ENCODE measurements at places on chromosomes 12 and 14.

DNA sequence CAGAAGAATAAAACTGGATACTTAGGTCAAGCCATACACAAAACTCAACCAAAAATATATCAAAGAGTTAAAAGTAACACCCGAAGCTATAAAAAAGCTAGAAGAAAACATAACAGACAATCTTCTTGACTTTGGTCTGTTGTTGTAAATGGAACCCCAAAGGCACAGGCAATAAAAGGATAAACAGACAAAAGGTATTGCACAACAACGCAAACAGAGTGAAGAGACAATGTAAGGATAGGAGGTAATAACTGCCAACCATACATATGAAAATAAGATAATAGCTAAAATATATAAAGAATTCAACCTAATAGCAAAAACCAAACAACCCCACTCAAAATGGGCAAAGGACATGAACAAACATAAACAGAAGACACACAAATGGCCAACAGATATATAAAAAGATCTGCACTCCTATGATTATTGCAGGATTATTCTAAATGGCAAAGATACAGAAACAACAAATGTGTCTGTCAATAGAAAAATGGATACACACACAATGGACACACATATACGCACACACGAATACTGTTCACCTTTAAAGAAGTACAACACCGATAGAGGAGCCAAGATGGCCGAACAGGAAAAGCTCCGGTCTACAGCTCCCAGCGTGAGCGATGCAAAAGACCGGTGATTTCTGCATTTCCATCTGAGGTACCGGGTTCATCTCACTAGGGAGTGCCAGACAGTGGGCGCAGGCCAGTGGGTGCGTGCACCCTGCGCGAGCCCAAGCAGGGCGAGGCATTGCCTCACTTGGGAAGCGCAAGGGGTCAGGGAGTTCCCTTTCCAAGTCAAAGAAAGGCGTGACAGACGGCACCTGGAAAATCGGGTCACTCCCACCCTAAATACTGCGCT lies 1137.1 kb downstream of the FSCB start:
- no peak for DNase-seq

DNA sequence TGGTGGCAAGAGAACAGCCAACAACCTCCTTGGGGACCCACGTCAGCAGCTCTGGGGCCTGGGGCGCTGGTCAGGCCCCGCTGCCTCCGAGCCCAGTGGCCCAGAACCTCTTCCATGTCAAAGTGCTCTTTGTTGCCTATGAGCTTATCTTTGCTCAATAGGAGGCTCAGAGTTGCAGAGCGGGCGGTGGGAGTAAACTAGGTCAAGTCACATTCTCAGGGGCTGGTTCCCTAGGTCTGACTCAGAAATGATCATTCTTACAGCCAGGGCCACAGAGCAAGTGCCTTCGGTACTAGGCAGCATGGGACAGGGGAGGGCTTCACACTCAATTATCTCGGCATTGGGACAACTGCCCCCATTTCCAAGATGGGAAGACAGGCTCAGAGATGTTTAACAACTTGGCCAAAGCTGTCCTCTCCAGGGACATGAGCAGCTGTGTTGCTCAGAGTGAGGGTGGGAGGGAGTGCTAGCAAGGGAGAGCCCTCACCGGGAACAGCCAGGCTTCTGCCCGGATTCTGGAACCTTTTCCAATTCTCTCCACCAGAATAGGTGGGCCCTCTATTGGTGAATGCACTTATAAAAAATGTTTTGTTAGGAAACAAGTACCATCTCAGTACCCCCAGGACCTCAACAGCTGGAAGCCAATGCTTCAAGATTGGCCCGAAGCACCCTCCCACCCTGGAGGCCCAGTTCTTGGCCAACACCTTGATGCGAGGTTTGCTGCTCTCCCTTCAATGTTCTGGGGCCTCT lies 11.9 kb downstream of the SLC25A29 start:
- no peak for DNase-seq

DNA sequence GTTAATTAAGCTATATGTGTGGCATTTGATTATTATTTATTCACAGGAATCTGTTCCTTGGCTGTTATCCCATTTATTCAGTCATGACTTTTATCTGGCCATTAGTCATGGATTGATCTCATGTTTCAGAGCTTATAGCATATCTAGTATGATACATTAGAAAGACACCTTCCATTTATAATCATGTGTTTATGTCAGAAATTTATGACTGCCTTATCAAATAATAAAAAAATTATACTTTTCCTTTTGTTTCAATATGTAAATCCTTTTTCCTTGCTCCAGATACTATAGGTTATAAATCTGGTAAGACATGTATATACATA lies 248.0 kb upstream of the PDE3A start:
- DNase-seq = no peak

DNA sequence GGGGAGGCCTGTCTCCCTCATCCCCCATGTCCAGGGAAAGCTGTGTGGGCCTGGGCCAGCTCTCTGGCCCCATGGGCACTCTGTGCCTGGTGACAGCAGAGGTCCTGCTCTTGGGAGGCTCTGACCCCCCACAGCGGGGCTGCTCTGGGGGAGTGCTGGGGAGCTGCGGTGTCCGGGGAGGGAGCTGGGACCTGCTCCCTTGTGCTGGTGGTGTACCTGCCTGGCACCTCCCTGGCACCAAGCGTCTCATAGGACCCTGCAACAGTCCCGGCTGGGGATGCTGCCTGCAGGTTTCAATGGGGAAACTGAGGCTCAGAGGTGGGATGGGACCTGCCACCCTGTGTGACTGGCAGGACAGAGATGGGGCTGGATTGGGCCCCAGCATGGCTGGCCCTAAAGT lies 111.3 kb downstream of the KIF26A start:
- DNase-seq = no peak

Data from activated T-helper 2 cell treated with anti-CD3 and anti-CD28 coated beads, Interferon-gamma antibody, Interleukin-2, Interleukin-4, amounts not matched to agents 10 μg/mL and 5 μg/mL and 100 μg/mL, durations not matched to agents 14 hours and 24 hours and 36 hours (primary cell).